ENCODE measurements at places on chromosomes 5 and 9.

- DNase-seq = no peak
These were observed 489.6 kb downstream of the MAN2A1 start for GRCh38 chr5:110179321-110179720.

- DNase-seq = no peak
These were observed 127.0 kb upstream of the NTRK2 start for GRCh38 chr9:84542554-84542953.

GRCh38 chr5:170642776-170643436 lies 139.1 kb downstream of the KCNIP1 start:
- DNase-seq = no peak

- no peak for DNase-seq
These were observed 39.8 kb downstream of the STARD4 start for GRCh38 chr5:111472579-111472978.

DNA sequence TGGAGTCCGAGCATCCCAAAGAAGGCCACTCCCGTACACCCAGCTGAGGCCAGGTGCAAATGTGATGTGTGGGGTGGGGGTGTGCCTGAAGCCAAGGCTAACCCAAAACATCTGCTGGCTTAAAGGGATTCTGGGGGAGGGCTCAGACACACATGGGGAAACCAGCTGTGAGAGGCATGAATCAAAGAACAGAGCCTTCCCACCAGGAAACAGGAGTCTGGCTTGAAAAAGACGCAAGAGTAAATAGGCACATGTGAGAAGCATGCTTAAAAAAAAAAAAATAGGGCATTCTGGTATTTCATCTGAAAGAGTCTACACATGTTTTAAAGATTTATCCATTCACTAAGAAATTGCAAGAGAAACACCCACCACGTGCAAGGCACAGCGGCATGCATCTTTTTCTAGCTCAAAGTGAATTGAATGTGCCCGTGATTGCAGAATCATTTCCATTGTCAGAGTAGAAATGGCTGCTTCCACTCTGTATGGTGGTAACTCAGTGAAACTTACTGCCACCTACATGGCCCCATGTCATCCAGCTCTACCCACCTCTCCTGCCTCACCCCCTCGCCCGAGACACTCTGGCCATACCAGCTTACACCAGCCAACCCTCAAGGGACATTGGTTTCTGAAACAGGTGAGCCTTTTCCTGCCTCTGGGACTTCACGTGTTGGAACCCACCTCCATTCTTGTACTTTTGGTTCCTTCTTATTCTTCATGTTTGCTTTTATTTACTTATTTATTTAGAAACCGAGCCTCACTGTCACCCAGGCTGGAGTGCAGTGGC lies 71.5 kb downstream of the SEMA5A start:
- no peak for DNase-seq

DNA sequence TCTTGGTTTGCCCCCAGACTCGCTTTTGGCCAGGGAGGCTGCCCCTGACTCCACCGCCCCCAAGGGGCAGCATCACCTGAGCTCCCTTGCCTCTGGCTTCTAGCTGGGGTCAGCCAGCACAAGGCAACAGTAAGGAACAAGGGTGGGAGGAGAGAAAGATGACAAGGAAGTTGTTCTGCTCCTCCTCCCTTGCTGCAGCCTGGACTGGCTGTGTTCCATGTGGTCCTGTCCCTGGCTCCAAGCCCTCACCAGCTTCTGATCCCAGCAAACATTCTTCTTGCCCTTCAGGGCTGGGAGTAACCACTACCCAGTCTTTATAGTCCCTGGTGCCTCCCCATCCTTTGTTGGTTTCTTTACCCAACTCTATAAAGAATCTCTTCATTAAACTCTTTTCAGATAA lies 100.3 kb upstream of the SPIN1 start:
- DNase-seq = no peak

- no peak for DNase-seq
These were observed 28.9 kb downstream of the STXBP1 start for GRCh38 chr9:127640908-127641545.

GRCh38 chr5:143154510-143155370 lies 248.7 kb downstream of the NR3C1 start:
- DNase-seq = no peak
